ENCODE measurements at places on chromosomes 3 and 15. TPM values are rescaled to one million over a fixed set of nuclear protein-coding genes. Genes with fewer than 3 reads are reported as not detected.

Gene CTXND1
- not detected for total RNA-seq

Gene CPB1
- under 0.01 TPM for total RNA-seq

Gene CAPN7
- total RNA-seq: 25.6 TPM

Gene ITIH1
- total RNA-seq: under 0.01 TPM

Gene GRK7
- not detected for total RNA-seq

Gene ABTB1
- total RNA-seq: 42.5 TPM

Gene STT3B
- 167 TPM for total RNA-seq

Gene ISLR
- total RNA-seq: not detected

Gene SUCNR1
- 1.6 TPM for total RNA-seq

Gene NIT2
- 14.5 TPM for total RNA-seq

Gene LDHAL6B
- not detected for total RNA-seq

Gene TICRR
- total RNA-seq: 1.6 TPM

Gene ZBTB20
- total RNA-seq: 78.4 TPM

Gene LRRK1
- total RNA-seq: 20.2 TPM

Gene PP2D1
- total RNA-seq: not detected

Gene HTR3E
- not detected for total RNA-seq

Gene GOLGA8F
- not detected for total RNA-seq

Gene SEMA5B
- 0.27 TPM for total RNA-seq

Gene MYO5C
- total RNA-seq: 41.2 TPM

Gene CX3CR1
- 0.54 TPM for total RNA-seq

Gene THPO
- not detected for total RNA-seq

Gene NR2E3
- total RNA-seq: not detected

Gene ITGB5
- 2.2 TPM for total RNA-seq

Gene GALNT15
- total RNA-seq: under 0.01 TPM

Gene CD276
- total RNA-seq: 1.3 TPM

Gene ARRDC4
- total RNA-seq: 10.2 TPM

Gene GNB4
- 45.0 TPM for total RNA-seq

Gene CHRM5
- under 0.01 TPM for total RNA-seq

Gene TMEM89
- not detected for total RNA-seq

Gene MYH15
- total RNA-seq: under 0.01 TPM

Gene CNTN4
- total RNA-seq: 0.27 TPM

Gene GOLGA8T
- not detected for total RNA-seq

Gene ACAA1
- 43.1 TPM for total RNA-seq

Gene LOXL1
- 12.9 TPM for total RNA-seq
